GM23248 (cell line): ENCODE measurements at places on chromosomes 1 and 21. TPM values are rescaled to one million over a fixed set of nuclear protein-coding genes. Genes with fewer than 3 reads are reported as not detected.

DNA sequence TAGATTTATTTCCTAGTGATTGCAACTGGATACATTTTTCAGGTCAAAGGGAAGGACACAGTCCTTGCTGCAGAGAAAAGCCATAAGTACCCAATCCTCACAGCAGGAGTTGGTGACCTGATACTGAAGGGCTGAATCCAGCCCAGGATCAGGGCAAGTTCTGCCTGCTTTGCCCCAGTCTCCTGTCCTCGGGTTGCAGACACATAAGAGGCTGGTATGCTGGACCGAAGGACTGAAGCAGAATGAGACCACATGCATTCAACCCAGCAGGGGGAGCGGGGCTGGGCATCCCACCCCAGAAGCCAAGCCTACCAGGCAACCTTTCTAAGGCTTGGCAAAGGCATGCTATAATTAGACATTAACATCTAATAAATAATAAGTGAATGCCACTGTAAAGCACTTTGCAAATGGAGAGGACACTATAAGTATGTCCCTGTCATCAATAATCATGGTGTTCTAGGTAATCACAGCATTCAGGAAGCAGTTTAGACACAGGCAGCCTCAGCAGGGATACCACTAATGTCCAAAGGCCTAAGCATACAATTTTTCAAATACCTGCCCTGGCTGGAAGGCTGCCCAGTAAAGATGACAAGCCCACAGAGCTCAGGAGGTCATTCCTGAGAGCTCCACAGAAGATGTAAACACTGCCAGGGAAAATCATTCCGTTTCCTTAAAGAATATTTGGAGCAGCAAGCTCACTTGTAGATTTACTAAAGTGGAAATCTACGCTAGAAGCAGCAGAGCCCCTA, 47.6 kb downstream of the KRTAP19-8 start:
- DNase-seq, result no peak

GRCh38 chr1:223180731-223181321, 37.8 kb upstream of the TLR5 start:
- peak; percentile 72 for DNase-seq

The SPRR1A gene
- not detected in 2 replicates for total RNA-seq

- DNase-seq, result no peak
These were observed 2.8 kb downstream of the CLDN19 start for GRCh38 chr1:42737257-42737656.

The FCRL1 gene
- not detected in 2 replicates for total RNA-seq

- no peak for DNase-seq
These were observed 4.8 kb downstream of the DISP3 start for GRCh38 chr1:11483581-11484320.

DNA sequence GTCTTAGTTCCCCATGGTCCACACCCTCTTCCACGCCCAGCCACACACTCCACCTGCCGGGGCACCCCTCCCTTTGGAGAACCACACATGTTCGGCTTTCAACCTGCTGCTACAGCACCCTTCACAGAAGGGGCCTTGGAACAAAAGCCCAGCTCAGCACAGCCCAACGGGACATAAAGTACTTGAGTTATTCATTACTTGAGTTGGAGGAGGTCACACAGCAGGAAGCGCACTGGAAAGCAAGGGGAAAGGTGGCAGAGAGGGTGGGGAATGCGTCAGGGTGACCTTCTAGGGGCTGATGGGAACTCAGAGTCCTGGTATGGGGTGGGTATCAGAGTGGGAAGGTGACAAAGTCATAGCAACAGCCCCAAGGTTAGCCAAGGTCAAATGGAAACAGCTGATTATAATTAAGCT, 3.0 kb upstream of the ATP1B1 start:
- DNase-seq, result no peak

- DNase-seq, result peak; percentile 58
These were observed 94.6 kb upstream of the SLC44A3 start for GRCh38 chr1:94725566-94725965.

DNA sequence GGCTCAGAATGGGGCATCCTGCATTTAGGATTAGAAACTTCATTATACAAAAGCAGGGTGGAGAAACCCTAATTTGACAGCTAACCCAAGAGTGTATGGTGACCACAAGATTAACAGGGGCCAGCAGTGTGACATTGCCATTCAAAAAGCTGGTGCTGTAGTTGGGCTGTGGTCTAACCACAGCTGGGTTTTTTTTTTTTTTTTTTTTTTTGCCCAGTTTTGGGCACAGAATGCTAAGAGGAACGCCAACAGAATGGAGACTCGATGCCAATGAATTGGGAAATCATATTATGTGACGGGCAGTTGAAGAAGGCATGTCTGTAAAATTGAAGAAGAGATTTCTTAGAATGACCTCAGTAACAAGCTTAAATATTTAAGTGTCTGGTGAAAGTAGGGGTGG, 58.4 kb downstream of the NFIA start:
- no peak for DNase-seq

DNA sequence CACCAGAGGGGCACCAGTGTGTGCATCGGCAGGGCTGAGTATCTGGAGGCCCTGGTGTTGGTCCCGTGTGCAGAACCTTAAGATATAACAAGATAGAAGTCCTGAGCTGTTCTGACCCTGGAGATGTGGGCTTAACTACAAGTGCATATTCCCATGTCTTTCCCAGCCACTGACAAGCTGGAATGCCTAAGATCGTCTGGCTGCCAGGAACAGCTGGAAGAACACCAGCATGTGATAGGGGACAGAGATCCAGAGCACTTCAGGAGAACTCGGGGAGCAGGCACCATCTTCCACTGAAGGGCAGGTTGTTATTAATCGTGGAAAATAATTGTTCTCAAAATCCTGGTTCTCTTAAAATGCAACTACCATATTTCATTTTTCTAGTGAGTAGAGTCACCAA, 419.9 kb upstream of the RUNX1 start:
- DNase-seq, result no peak

DNA sequence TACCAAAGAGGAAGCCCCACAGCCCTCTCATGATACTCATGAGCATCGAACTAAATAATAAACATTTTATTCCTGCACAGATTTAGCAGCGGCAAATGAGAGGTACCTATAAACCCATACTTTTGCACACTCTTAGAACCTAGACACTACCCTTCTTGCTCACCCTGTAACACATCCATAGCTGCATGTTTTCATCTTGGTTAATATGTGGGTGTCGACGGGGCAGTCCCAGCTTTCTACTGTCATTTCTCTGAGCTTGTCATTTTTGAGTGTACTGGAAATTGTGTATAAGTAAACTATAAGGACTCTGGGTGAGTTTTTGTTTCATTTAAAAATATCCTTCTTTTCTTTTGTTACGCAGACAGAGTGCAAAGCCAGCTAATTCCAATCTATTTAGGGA, 25.5 kb downstream of the OVGP1 start:
- no peak for DNase-seq
